ENCODE measurements at places on chromosomes 1 and 21.

DNA sequence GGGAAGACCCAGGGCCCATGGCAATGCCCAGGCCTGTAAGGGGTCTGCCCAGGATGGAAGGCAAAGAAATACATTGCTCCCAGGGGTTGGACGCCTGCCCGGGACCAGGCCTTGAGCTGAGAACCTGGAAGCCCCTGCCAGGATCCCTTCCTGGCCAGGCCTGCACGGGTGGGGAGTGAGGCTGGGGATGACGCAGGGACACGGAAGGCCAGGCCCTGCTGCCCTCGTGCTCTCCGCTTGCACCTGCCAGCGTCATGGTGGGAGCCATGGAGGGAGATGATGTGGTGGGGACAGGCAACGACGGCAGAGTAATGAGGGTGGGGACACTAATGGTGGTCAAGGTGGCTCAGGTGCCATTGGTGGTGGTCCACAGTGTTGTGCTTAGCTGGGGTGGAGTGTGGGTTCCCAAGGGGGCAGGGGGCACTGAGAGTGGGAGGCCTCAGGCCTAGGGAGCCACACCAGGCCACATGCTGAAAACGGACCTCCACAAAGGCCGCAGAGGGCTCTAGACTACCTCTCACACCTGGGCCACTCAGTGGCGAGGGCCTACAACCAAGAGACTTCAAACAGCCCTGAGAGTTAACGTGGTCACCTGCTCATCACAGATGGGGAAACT is 4.3 kb downstream of the HES3 start:
- no peak for DNase-seq

- DNase-seq = peak; percentile 75
Observed at GRCh38 chr21:39518055-39518846, 66.5 kb downstream of the SH3BGR start.

- peak; percentile 66 for DNase-seq
Observed at GRCh38 chr1:242178924-242179708, 180.2 kb upstream of the MAP1LC3C start.

DNA sequence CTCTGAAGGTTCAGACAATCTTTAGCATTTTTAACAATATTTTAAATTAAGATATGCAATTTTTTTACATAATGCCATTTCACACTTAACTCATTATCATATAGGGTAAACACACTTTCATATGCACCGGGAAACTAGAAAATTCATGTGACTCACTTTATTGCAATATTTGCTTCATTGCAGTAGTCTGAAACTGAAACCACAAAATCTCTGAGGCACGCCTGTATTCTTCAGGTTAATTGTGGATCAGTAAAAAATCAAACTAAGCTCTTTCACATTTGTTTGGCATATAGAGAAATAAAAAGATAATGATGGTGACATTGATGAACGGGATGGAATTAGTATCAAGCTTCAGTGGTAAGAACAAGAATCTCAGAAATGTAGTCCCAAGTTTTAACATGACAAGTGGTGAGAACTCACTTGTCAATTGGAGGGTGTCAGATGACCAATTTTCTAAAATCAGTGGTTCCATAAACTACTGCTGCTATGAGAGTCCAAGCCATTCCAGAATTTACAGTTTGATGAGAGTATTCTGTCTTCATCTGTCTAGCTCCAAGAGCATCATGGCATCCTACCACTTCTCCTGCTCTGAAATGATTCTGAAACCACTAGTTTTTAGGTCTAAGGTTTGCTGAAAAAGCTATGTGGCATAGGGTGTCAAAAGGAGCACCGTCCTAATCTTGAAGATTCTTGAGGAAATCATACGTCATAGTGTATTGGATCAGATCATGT is 281.0 kb downstream of the PTPRC start:
- DNase-seq = no peak

GRCh38 chr1:70093250-70093975 is 112.0 kb downstream of the LRRC40 start:
- no peak for DNase-seq

DNA sequence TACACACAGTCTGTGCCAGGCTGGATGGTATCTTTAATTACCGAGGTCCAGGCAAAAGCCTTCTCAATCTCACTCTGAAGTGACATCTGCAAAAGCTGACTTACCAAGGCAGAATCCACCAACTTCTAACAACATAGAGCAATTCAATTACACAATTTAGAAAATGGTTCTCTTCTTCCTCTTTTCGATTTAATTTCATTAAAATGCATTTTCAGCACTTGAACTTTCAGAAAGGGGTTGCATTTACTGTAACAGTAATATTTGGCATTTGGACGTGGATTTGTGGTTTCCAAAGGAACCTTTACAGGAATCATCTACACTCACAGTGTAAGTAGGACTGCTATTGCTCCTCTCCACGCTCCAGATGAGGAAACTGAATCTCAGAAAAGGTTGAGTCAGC is 53.3 kb downstream of the ERO1B start:
- DNase-seq = no peak

DNA sequence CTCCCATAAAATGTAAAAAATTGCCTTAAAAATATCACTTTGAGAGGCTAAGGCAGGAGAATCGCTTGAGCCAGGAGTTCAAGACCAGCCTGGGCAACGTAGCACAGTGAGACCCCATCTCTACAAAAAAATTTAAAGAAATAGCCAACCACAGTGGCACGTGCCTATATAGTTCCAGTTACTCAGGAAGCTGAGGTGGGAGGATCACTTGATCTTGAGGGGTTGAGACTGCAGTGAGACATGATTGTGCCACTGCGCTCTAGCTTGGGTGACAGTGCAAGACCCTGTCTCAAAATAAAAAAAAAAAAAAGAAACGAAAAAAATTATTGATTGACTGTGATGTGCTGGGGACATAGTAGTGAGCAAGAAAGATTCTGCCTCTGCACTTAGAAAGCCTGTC is 38.4 kb downstream of the PKN2 start:
- DNase-seq = no peak

GRCh38 chr1:15758343-15758931 is at the start of gene FBLIM1:
FBLIM1 (plus strand) TSS chr1:15758795; CDS start chr1:15764984, 6,189 bp downstream.
- DNase-seq = no peak

DNA sequence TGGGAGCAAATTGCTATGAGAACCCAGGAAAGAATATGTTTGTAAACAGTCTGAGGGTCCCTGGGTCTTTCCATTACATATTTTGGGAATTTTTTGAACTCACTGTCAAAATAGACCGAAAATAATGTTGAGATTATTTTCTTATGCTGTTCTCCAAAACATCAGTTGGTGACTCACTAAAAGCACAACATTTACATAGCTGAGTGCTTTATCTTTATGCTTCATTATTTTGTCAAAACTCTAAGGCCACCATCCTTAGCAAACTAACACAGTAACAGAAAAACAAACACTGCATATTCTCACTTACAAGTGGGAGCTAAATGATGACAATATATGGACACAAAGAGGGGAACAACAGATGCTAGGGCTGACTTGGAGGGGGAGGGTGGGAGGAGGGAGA is 459.3 kb downstream of the ADGRL2 start:
- DNase-seq = no peak

DNA sequence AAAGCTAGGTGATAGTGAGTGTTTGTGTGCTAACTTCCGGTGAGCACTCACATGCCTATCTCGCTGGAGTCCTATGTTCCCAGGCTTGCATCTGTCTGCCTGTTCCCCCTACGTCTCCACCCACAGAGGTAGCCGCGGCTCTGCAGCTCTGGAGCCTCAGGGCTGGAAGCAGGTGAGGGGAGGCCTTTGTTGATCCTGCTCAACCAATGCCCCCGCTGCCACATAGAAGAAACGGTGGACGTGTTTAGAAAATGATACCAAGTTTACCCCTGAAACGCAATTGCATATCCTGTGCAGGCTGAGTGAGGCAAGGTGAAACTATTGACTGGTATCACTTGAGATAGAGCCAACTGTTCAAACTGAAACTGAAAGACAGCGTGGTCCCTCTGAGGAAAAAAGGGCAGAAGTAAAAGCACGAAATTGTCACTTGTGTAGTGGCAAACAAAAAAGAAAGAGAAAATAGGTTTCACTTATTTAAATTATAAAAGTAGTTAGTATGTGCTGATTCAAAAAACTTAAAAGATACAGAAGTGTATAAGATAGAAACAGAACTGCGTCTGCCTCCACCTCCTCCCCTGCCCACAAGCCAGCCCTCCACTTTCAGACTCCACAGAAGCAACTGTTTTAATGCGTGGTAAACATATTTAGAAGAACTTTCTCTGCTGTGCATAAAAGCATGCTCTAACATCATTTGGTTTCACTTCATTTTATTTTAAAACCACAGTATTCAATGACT is 38.6 kb upstream of the ETS2 start:
- DNase-seq = no peak

GRCh38 chr1:12591267-12591938 is 26.6 kb downstream of the DHRS3 start:
- DNase-seq = no peak

DNA sequence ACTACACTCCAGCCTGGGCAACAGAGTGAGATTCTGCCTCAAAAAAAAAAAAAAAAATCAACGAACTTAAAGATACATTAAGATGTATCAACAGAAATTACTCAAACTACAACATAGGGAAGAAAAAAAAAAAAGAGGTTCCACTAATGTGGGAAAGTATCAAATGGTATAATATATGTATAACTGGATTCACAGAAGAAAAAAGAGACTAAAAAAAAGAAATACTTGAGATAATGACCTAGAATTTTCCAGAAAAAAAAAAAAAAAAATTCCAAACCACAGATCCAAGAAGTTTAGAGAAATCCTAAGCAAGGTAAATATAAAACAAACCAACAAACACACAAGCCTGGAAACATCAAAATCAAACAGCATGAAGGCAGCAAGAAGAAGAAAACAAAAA is 45.5 kb downstream of the EIF4G3 start:
- DNase-seq = no peak

DNA sequence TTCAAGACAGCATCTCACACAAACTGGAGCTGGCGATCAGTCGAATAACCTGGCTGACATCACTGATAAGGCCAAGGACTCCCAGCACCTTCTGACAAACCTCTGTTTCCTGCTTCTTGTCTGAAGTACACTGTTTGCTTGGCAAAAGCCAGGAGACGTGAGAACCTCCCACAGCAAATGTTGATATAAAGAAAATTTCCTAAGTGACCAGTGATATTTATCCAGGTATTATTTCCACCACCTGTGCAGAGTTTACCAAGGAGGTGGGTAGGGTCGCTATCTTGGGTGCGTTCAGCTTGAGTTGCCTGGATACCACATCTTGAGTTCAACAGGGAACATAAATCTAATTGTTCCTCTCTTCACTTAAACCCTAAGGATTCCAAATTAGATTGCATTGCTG is 72.9 kb downstream of the SETD4 start:
- DNase-seq = peak; percentile 5

GRCh38 chr1:12168451-12169160 is 1.8 kb downstream of the TNFRSF1B start:
- DNase-seq = no peak

GRCh38 chr1:41534181-41535076 is 49.9 kb upstream of the EDN2 start:
- no peak for DNase-seq

DNA sequence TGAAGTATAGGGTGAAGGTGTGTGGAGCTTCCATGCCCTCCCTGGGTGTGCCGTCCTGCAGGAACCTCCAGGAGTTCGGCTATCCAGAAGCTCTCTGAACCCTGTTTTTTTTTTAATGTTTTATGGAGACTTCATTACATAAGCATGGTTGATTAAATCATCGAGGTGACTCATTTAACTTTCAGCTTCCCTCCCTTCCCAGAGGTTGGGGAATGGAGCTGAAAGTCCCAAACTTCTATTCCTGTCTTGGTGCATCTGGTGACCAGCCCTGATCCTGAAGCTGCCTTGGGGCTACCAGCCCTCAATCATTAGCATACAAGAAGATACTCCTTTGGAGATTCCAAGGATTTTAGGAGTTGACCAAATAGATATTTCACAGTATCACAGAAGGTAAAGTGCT is 9.5 kb downstream of the RRP15 start:
- DNase-seq = no peak

GRCh38 chr1:147628441-147628840 is 41.9 kb downstream of the ACP6 start:
- no peak for DNase-seq

DNA sequence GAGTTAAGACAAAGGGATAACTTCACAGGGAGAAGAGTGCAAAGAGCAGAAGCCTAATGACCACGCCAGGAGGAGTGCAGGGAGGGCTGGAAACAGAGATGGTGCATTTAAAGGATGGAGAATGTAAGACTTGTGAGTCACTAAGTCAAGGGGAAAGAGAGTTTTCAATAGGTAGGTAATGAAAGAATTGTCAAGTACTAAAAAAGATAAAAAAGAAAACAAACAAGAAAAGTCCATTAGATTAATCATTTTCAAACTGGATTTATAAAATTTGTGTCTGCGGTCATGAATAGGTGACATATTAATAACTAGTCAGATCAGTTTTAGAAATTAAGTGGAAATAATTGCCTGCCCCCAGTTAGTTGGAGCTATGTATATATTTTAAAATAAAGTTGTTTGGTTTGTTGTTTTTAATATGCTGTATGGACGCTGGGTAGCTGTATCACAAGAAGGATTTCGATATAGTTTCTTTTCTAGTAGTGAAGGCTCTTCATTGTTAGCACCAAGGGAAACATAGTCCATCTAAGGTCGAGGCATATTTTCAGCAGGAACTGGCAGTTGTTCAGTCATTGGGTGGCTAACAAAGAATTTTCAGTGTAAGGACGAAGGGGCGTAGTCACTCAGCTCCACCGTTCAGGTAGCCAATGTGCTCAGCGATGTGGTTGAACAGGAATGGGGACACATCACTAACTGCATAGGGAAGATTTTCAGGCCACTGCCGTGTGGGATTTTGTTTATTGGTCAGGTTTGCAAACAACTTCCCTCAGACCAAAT is 203.0 kb downstream of the TGFB2 start:
- DNase-seq = no peak

DNA sequence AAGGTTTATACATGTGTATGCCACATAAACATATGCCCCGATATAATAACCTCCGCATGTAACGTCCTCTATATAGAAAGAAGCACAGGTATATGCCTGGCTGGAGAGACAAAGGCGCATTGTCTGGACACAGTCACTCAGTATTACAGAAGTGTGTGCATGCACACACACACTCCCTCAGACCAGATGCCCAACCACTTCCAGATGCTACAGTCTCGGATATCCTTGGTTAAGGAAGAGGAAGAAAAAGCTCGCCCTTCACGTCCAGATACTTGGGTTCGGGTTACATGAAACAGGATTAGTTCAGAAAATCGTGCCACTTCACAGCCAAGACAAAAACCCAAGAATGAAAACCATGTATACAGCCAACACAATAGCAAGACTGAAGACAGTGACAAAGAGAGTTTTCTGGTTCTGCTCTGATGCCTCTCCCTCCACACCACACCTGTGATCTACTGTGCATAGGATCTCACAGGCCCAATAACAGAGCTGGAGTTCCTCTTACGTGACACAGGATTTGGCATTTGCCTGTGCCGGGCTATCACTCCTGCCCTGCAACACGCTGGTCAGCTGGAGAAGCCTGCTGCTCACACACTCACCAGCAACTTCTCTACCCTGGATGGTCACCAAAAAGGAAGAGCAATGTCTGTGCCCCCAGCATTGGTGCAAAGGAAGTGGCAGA is 75.0 kb downstream of the SSBP3 start:
- no peak for DNase-seq

GRCh38 chr1:20319456-20320220 is 29.0 kb downstream of the VWA5B1 start:
- DNase-seq = no peak
